ENCODE measurements at places on chromosomes 2 and 18.

GRCh38 chr18:35389095-35389618 lies 12.0 kb upstream of the ZNF396 start:
- DNase-seq: no peak

DNA sequence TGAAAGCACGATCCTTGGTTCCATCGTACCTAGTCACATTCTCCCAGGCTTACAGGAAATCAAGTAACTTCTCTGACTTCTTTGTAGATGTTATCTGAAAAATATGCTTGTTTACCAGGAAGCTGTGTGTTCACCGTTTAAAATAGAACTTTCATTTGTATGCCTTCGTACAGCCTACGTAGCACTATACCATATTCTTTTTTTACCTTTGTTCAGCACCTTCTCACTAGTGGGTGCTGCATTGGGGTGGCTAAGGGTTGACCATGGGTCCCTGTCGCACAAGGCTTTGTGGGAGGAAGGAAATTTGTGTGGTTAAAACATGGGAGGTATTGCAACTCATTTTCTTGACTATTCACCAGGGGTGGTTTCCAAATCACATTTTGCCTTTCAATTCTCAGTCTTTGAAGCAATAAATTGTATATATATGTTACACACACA lies 16.6 kb downstream of the MALT1 start:
- DNase-seq: no peak

DNA sequence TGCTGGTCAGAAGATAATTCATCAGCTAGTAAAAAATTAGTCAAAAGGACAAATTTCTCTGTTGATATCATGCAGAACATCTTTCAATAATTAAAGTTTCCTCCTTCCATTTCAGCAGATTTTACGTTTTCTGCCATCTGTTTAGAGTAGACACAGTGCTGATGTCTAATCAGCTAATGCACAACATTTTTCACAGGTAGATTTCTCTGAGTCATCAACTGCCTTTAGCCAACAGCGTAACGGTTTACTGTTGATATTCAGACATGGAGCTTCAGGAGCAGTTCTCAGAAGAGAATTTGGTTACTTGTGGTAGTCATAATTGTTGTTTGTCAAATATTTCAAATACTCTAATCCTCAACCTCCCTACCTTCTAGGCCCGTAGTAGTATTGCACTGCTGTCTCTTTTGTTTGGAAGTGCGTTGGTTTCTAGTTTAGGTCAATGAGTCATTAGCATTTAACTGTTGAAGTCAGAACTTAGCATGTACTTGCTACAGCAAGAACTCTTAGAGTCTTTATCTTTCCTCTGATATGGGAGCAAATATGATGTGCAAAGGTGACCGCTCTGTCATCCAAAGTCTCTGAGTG lies 86.8 kb upstream of the TFPI start:
- DNase-seq: no peak

DNA sequence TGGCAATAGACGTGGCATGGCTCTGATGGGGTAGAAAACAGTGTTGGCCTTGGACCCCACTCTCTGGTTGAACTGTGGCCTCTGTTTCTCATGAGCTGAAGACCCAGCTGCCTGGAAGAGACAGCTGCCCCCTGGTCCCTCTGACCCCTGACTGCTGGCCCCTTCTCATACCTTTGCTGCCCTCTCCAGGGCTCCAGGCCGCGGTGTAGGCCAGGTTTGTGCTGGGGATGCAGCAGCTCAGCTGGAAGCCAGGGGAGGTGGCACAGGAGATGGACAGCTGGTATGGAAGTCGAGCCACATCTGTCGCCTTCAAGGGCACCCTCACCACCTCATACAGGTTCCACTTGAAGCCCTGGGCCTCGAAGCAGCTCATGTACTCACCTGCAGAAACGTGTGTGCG lies 31.7 kb upstream of the SELENOI start:
- no peak for DNase-seq

GRCh38 chr2:31246184-31246852 lies 12.4 kb downstream of the EHD3 start:
- no peak for DNase-seq

DNA sequence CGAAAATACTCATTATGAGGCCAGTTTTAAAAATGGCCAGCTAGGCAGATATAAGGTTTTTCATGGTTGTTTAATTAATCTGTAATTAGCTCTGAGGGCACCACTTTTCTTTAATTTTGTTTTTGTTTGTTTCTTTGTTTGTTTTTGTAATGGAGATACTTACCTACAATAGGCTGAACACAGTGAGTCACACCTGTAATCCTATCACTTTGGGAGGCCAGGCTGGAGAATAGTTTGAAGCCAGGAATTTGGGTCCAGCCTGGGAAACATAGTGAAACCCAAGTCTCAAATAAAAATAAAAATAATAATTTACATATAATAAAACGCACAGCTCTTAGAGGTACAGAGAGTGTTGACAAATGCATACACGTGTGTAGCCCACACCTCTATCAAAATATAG lies 56.8 kb upstream of the MSH2 start:
- no peak for DNase-seq
